Nucleus accumbens (tissue), 56 donors: ENCODE measurements at places on chromosomes 1 and 21.

GRCh38 chr1:201551877-201552731, 13.2 kb downstream of the NAV1 start:
- DNase-seq, result peak; percentile 86

DNA sequence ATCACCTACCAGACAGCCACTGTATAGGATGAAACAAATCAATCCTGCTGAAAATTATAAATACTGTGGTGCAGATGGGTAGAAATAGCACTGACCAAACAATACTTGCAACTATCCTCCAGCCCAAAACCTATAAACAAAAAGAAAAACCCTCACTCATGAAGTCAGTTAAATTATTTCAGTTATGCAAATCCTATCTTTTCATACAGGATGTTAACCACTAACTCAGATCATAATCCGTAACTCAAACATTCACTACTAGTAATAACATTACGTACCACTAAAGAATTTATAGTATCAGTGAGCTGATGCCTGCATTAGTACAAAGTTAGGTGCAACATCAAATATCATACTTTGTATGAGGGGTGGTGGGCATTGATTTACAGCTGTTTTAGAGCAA, 2.6 kb downstream of the NDC1 start:
- DNase-seq, result no peak

- no peak for DNase-seq
Measured at GRCh38 chr21:37866027-37866426, 50.2 kb downstream of the KCNJ6 start.

- DNase-seq, result no peak
Measured at GRCh38 chr1:214584805-214585766, 17.9 kb upstream of the CENPF start.

DNA sequence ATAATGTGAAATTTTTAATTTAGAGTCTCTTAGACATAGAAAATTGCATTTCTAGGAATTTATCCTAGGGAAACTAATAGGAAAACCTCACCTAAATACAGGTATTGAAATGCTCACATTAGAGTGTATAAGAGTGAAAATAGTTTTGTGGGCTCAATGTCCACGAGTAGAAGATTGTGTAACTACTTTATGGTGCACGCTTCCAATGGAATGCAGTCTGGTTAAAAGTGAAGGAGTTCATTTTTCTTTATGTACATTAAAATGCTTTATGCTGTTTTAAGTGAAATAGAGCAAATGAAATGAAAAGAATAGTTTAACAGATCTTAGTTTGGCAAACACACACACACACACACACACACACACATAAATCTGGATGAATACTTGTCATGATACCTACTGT, 278.2 kb downstream of the USP25 start:
- DNase-seq, result no peak

DNA sequence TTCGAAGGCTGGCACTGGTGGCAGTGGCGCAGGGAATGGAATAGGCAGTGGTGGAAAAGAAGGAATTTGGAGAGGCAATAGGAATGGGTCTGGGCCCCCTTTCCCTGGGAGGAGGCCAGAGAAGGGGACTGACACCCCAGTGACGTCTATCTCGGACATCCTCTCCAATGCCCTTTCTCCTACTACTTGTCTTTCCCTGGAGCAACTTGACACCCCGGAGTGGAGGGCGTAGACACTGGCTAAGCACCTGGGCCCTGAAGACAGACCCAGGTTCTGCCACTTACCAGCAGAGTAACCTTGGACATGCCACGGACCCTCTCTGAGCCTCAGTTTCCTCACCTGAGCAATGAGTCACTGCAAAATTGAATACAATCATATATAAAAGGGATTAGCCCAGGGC, 86.8 kb downstream of the CAMK2N1 start:
- DNase-seq, result no peak

DNA sequence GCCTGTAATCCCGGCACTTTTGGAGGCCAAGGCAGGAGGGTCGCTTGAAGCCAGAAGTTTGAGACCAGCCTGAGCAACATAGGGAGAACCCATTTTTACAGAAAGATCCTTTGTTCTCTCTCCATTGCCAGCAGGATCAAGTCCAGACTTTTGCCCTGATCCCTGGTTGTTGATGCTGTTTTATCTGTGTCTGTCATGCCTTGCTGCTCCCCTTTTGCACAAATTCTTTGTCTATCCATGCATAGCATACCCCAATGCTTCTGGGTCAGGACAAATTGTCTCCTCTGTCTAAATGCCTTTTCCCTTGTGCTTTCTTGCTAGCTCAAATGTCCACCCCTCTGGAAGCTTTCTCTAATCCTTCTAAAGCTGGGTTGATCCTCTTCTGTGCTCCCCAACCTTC, 25.3 kb upstream of the FAAH start:
- no peak for DNase-seq

DNA sequence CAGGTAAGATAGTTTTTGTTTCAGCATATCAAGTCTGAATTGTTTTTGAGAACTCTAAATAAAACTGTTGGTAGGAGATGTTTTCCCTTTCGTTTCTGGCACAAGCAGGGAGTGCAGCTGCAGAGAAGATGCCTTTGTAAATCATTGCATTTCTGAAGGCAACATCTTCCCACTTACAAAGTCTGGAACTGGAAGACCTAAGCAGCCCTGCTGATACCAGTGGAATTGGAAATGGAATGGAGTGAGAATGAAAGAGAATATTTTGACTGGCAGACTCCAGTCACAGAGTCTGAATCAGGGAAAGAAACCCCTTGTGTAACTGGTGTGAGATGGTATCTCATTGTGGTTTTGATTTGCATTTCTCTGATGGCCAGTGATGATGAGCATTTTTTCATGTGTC, 815.6 kb downstream of the LTN1 start:
- no peak for DNase-seq

DNA sequence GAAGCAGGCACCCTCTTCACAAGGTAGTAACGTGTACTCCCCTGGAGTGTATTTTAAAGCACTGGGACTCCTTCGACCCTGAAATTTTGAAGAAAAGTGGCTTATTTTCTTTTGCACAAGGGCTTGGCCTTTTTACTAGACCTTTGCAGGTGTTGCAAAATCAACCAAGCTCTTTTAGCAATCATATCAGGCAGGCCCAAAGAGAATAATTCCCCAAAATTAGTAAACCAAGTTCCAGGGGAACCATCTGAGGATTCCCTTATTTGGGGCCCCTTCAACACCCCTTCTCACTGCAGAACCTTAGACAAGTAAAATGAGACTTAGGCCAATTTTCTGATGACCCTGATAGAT, 28.3 kb downstream of the CBR1 start:
- no peak for DNase-seq

DNA sequence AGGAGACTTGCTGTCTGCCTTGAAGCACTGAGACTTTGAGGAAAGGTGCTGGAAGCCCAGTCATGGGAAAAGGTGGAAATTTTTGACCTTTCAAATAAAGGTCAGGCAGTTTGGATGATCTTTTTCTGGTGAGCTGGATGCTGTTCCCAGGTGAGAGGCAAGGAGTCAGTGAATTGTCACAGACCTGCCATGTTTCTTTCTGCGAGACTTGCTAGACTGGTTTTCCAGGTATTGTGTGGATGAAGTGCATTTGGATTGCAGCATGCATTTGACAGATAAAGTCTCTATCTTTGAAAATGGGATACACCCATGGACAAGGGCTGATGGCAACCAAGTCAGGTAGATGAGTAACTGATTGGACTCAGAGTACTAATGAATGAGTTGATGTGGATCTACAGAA, 65.7 kb upstream of the NHLH2 start:
- DNase-seq, result no peak

DNA sequence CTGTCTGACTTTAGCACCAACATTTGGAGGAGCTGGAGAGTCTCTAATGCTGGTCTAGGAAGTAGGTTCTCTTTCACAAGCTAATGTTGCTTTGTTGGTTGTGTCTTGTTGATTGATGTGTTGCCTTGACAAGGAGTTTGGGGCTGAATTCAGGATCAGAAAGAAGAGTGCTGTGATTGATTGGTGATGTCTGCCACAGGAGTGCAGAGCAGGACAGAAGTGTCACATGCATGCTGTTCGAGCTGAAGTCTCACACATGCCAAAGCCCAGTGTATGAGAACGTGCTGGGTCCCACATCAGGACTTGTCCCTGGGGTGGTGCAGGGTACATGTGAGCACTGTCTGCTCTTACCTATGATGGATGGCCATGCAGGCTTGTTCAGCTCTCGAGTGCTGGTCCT, 694.4 kb downstream of the MATN1 start:
- no peak for DNase-seq

DNA sequence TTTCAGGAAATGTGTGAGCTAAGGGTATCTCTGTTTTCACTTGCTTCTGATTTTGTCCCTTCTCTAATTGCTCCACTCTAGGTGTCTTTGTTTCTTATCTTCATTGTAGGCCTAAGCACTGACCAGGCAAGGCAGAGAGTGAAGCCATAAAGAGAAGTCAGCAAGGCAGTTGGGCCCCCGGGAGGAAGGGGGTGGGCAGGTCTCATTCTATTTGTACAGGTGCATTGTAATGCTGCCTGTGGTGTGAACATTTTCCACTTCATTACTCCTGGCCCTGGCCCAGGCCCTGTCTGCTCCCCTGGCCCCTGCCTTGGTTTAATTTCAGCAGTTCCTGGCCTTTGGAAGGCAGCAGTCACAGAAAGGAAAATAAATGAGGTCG, 86.4 kb upstream of the JUN start:
- DNase-seq, result no peak

GRCh38 chr1:1275836-1276235, 2.2 kb upstream of the UBE2J2 start:
- DNase-seq, result no peak

- DNase-seq, result no peak
Measured at GRCh38 chr1:147504801-147505311, 36.4 kb upstream of the BCL9 start.

DNA sequence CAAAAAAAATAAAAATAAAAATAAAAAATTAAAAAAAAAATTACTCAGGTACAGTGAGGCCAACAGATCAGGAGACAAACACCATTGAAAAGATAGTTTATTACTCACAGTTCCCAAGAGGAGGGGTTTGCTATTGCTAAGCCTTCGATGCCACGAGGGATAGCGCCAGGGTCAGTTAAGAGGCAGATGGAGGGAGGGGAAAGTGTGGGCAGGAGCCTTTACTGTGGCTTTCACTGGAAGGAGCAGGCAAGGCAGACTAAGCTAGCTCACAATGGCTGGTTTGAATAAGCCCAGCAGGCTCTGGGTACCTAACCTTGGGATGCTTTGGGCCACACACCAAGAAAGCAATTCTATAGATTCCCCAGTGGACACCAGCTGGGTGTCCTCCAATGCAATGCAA, 12.7 kb upstream of the RNF187 start:
- DNase-seq, result no peak

DNA sequence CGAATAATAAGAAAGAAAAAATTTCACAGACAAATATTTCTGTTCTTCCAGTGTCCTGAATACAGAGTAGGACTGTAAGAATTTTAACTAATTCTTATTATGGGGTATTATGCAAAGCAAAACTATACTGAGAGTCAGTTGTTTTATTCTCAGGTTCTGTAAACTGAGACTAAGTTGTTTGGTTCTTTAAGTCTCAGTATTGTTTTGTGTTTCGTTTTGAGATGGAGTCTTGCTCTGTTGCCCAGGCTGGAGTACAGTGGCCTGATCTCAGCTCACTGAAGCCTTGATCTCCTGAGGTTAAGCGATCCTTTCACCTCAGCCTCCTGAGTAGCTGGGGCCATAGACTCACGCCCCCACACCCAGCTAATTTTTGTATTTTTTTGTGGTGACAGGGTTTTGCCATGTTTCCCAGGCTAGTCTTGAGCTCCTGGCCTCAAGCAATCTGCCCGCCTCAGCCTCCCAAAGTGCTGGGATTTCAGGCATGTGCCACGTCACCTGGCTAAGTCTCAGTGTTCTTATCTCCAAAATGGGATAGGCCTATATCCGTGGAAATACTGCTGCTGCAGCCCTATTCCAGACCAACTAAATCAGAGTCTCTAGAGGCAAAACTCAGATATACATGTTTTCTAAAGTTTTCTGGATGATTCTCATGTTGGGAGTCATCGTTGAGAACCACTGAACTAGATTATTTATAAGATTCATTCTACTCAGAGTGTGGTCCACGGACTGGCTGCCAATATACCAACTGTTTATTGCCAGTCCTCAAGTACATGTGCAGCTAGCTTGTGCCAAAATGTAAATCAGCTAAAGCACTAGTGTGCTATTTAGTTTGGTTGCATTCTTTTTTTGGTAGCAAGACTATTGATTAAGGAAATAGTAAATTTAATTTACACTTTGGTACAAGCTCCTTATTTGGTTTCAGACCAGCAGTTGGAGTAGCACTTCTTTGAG, 116.6 kb downstream of the HS2ST1 start:
- no peak for DNase-seq

DNA sequence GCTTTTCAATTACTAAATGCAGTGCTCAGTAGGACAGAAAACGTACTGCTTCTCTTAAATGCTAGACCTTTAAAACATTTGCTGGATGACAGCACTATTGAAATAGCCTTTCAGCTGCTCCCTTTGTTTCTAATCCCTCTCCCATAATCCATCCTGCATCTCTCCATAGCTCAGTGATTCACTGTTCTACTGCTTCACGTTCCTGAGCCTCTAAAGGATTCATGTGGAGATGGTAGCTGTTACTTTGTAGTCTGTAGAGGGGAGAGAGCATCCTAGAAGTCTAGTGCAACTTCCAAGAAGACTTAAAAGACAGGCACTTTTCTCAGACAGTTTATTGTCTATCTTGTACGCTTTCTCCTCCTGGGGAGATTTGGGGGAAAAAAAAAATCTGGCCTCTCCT, 51.4 kb downstream of the LRRC8B start:
- no peak for DNase-seq

DNA sequence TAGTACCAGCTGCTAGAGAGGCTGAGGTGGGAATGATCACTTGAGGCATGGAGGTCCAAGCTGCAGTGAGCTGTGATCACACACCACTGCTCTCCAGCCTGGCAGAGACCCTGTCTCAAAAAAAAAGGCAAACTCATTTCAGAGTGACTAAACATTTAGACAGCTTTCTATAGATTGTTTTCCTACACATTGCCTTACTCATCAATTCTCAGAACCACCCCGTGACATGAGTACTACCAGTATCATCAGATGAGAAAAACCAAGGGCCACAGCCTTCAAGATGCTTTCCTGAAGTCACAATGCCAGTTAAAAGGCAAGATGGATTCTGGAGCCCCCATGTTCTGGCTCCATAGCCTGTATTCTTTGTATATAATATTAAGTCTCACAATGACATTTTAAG, 22.4 kb upstream of the SMPDL3B start:
- no peak for DNase-seq

DNA sequence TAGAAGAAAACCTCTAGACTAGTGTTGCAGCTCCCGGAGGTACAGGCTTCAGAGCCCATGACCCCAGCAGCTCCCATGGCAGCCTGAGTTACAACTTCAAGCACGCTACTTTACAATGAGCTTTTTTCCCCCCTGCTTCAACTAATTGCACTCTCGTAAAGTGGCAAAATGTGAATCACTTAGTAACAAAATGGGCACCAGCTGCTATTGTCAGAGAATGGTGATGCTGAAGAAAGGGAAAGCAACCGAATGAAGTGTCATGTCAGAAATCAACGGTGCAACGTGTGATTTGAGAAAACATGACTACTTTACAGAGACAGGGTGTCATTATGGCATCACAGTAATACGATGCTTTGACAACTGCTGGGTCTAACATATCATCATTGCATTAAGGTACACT, 40.5 kb downstream of the ESRRG start:
- no peak for DNase-seq
